ENCODE measurements at places on chromosomes 5 and 9. TPM values are rescaled to one million over a fixed set of nuclear protein-coding genes. Genes with fewer than 3 reads are reported as not detected.

DNA sequence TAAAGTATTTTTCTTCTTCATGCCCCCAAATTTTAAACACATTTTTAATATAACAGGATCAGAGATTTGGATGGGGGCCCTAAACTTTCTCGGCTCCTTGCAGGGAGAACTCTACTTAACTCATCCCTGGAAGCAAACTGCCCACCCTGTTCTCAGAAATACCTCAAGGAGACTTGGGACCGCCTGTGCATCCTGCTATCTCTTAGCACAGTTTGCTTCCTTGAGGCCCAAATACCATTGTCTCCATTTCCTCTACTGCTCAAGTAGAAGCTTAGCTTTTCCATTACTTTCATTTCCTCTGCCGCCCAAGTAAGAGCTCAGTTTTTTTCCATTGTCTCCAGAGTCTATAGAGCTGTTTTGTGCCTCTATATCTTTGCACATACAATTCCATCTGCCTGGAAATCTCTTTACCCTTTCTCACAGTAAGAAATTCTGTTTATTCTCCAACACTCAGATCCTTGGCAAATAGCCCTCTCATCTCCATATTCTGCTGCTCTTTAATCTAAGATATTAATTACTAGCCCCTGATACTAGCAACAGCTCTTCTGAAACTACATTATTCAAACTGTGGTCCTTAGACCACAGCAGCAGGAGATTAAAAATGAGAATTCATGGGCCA is 137.8 kb downstream of the CEMIP2 start:
- H3K27me3 ChIP-seq, result no peaks in the 10 kb centered on the region
- no peaks in the 10 kb centered on the region for H3K4me1 ChIP-seq
- no peaks in the 10 kb centered on the region for H3K36me3 ChIP-seq
- H3K27ac ChIP-seq, result no peak overlapping the region
- DNase-seq, result no peak

- no peak overlapping the region for H3K4me3 ChIP-seq
- H3K27me3 ChIP-seq, result no peaks in the 10 kb centered on the region
- peaks cover 12% of the 10 kb centered on the region for H3K36me3 ChIP-seq
- DNase-seq, result no peak
- no peak overlapping the region for H3K27ac ChIP-seq
Observed at GRCh38 chr5:1796371-1797102, 3.1 kb downstream of the MRPL36 start.

- no peaks in the 10 kb centered on the region for H3K4me1 ChIP-seq
- no peaks in the 10 kb centered on the region for H3K36me3 ChIP-seq
- H3K27ac ChIP-seq, result no peak overlapping the region
- no peak for DNase-seq
- H3K4me3 ChIP-seq, result no peak overlapping the region
- H3K27me3 ChIP-seq, result no peaks in the 10 kb centered on the region
Observed at GRCh38 chr5:135713161-135713915, 121.1 kb upstream of the SLC25A48 start.

DNA sequence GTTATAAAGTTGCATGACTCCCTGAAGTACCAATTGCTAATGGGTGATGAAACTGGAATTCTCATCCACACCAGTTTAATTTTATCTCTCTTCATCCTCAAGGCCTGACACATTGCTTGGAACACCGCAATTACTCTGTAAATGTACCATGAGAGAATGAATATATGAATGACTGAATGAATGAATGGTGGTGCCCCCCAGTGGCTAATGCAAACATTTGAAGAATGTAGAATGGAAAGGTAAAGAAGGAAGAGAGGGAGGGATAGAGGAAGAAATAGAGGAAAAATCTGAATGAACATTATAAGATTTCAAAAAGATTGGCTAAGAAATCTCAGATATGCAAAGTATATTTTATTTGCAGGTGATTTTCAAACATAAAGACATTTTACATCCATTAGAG is 13.1 kb downstream of the PAPPA start:
- no peaks in the 10 kb centered on the region for H3K36me3 ChIP-seq
- no peak overlapping the region for H3K4me3 ChIP-seq
- no peaks in the 10 kb centered on the region for H3K27me3 ChIP-seq
- H3K27ac ChIP-seq, result no peak overlapping the region

- DNase-seq, result peak; percentile 93
- H3K27me3 ChIP-seq, result no peaks in the 10 kb centered on the region
- peaks cover 19% of the 10 kb centered on the region for H3K36me3 ChIP-seq
- peaks cover 69% of the 10 kb centered on the region for H3K4me1 ChIP-seq
- peak overlapping the region; percentile 96 for H3K27ac ChIP-seq
Observed at GRCh38 chr9:128098297-128099230, 29.0 kb downstream of the PTGES2 start.

CDHR2 gene
- total RNA-seq, result not detected

GRCh38 chr9:2159521-2160454 is 144.6 kb downstream of the SMARCA2 start:
- H3K36me3 ChIP-seq, result no peaks in the 10 kb centered on the region
- no peak for DNase-seq
- H3K4me1 ChIP-seq, result peaks cover 9% of the 10 kb centered on the region
- peak overlapping the region; percentile 81 for H3K4me3 ChIP-seq
- H3K27ac ChIP-seq, result peak overlapping the region; percentile 70

FAM169A gene
- total RNA-seq, result 2.2 TPM

GRCh38 chr5:121055586-121055985 is 591.5 kb downstream of the PRR16 start:
- no peak for DNase-seq
- no peak overlapping the region for H3K27ac ChIP-seq
- H3K36me3 ChIP-seq, result no peaks in the 10 kb centered on the region
- H3K4me3 ChIP-seq, result no peak overlapping the region
- H3K27me3 ChIP-seq, result no peaks in the 10 kb centered on the region
- no peaks in the 10 kb centered on the region for H3K4me1 ChIP-seq

N4BP3 gene
- total RNA-seq, result not detected

Measured in thoracic aorta (tissue), 2 donors.